ENCODE measurements at places on chromosomes 3 and 15.
A peak's percentile ranks its signal among the peaks of the same experiment; 100 is the strongest.

- DNase-seq = no peak
These were observed 71.8 kb downstream of the SETD2 start for GRCh38 chr3:47092090-47092489.

GRCh38 chr15:48451736-48452135 lies 120.5 kb downstream of the DUT start:
- no peak for DNase-seq

GRCh38 chr15:69299943-69300588 lies 1.4 kb downstream of the PAQR5 start:
- DNase-seq = no peak

DNA sequence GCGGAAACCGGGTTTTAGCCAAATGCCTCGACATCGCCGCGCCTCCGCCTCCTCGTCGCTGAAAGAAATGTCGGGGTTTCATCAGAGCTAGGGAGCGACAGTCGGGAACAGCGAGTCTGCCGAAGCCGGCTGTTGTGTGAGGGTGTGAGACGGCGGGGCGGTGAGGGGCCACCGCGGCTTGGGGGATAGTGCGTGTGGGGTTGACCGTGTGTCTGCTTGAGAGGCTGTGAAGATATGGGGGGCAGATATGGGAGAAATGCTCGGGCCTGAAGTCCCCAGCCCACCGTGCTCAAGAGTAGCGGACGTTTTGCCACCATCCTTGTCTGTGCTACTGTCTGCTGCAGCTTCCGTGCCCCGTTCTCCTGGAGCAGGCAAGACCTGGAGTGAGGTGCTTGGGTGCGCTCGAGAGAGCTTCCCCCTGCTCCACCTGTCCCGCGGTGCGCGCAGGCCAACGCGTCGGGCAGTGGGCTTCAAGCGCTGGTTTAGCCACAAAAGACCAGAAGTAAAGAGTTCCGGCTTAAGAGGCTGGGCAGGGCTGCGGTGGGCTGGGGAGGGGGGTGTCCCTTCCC lies 716 bp upstream of the ISLR2 start:
- DNase-seq = no peak

GRCh38 chr15:88185584-88185983 lies 71.0 kb downstream of the NTRK3 start:
- DNase-seq = no peak

- no peak for DNase-seq
These were observed 289.1 kb downstream of the GAP43 start for GRCh38 chr3:115912372-115912771.

DNA sequence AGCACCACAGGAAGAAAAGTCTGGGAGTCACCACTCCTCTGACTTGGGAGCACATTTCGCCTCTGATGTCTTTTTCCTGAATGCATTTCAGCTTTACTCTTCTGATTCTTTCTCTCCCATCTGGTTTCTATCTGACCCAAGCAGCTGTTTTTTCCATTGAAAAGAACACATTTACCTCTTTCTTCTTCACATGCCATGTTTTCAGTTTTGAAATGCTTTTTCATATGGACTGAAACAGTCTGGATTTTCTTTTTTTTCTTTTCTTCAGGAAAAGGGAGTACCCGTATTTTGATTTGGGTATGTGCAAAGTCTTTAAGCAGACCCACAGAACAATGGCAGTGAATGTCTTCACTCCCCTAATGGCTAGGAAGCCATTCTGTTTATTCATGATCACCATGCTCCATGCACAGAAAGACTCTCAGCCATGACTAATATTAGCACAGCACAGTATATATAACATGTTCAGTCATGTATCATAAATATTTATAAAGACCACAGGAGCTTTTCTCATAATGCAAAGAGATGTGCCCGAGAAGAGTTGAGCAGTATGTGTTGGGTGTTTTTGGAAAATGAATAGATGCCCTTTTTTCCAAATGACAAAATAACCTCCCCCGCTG lies 82.7 kb upstream of the LRIG1 start:
- no peak for DNase-seq

DNA sequence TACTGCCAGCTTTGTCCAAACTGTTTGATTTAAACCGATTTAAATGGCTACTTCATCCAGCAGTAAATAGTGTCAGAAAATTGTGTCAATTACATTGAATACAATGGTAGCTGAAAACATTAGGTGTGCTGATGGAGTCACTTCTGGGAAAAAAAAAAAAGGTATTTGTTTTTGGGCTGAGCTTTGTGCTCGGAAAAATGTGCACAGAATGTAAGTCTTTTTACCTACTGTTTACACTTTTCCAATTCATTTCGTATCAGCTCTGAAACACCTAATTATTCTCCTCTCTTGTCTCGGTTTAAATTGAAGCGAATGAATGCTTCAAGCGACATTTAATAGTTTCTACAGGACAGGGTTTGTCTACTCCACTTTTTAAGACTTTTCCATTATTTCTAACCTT lies 1078.4 kb downstream of the ROBO1 start:
- DNase-seq = no peak

DNA sequence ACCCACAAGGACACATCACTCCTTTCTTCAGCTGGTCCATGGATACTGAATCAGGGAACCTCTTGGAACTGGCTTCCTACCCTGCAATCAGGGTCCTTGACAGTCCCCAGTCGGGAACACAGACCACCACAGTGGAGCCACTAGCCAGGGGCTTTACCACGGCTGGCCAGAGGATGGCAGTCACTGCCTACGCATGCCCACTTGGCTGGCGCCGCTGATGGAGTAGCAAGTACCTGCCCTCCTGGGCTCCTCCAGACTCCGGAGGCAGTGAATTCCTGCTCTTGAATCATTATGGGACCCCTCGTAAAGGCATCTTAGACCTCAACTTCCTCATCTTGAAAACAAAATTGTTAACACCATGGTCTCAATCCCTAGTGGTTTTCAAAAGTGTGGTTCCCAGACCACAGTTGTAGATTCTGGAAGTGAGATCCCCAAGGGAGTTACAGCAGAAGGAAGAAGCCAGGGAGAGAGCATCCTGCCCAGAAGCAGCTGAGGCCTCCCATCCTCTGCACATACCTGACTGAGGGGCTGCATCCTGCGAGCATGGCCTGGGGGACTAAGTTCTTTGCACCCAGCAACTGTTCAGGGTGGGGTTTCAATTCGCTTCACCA lies 9.1 kb upstream of the SKIC8 start:
- peak; percentile 68 for DNase-seq

DNA sequence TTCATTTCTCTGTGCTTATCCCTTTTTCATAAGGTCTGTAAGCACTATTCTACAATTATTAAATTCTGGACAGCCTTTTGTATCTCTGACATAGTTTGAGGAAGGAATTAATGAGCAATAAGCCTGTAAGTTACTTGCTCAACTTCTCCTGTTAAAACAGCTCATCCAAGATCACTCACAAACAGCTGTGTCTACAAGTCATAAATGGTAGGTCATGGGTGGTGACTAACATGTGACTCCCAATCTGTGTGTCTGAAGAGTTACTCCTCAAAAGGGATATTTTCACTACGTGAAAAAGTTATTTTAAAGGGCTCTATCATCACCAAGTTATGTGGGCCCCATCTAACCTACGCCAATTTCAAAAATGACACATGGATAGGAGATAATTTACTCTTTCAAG lies 145.2 kb upstream of the CBLB start:
- no peak for DNase-seq

DNA sequence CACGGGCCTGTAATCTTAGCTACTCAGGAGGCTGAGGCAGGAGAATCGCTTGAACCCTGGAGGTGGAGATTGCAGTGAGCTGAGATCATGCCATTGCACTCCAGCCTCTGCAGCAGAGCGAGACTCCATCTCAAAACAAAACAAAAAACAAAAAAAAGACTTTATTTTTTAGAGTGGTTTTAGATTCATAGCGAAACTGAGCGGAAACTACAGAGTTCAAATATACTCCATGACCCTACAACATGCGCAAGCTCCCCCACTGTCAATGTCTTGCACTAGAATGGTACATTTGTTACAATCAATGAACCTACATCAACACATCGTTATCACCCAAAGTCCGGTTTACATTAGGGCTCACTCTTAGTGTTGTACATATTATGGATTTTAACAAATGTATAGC lies 2.2 kb upstream of the CRTAP start:
- no peak for DNase-seq

- peak; percentile 87 for DNase-seq
These were observed 51.4 kb downstream of the FLNB start for GRCh38 chr3:58059349-58060321.

- no peak for DNase-seq
These were observed 86.7 kb downstream of the VGLL4 start for GRCh38 chr3:11556851-11557644.

DNA sequence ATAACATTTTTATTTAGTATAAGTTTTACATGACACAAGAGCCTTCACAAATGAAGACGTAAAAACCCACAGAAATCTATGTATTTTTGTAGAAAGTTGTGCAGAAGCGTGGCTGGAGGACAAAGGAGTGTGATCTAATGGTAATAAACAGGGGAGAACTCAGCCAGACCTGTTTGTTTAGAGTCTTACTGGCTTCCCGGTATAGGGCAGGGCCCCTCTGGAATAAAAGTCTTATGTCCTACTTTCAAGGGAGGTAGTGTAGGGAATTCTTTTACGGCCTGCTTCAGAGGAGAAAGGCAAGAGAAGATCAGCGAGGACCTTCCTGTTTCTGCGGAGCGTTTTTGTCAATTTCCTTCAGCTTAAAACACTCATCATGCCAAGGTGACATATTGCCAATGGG lies 103.6 kb downstream of the TGFBR2 start:
- no peak for DNase-seq

DNA sequence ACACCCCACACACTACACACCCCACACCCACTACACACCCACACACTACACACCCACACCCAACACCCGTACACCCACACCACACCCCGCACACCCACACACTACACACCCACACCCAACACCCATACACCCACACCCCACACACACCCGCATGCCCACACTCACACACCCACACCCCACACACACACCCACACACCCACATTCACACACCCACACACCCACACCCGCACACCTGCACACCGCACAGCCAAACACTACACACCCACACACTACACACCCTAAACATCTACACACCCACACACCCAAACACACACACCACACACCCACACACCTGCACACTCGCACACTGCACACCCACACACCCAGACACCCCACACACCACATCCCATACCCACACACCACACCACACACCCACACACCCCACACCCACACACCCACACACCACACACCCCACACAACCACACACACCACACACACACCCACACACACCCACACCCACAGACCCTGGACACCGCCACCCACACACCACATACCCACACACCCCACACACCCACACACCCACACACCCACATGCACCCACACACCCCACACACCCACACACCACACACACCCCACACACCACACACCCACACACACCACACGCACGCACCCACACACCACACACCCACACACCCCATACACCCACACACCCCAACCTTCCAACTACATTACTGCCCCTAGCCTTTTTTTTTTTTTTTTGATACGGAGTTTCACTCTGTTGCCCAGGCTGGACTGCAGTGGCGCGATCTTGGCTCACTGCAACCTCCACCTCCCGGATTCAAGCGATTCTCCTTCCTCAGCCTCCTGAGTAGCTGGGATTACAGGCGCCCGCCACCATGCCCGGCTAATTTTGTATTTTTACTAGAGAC lies 16.9 kb downstream of the CEP19 start:
- DNase-seq = peak; percentile 8

GRCh38 chr3:32540899-32541298 lies 29.8 kb downstream of the DYNC1LI1 start:
- no peak for DNase-seq

DNA sequence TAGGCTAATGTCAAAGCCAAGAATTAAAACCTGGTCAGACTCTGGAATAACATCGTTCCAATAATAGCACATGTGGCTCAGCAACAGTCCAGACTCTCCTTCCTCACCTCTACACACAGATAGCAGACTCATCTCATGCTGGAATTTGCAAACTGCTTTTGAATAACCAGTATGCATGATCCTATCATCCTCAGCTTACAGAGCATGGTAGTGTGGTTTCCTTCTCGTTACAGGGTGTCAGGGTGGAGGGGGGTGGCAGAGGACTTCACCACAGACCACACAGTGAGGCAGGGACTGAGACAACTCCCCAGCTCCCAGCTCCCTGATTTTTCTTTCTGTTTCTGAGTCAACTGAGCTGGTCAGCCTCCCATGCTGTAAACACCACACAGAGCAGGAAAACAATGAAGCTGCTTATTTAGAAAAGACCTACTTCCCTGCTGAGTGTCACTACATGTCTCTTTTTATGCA lies 101.6 kb downstream of the RPL22L1 start:
- DNase-seq = peak; percentile 23

DNA sequence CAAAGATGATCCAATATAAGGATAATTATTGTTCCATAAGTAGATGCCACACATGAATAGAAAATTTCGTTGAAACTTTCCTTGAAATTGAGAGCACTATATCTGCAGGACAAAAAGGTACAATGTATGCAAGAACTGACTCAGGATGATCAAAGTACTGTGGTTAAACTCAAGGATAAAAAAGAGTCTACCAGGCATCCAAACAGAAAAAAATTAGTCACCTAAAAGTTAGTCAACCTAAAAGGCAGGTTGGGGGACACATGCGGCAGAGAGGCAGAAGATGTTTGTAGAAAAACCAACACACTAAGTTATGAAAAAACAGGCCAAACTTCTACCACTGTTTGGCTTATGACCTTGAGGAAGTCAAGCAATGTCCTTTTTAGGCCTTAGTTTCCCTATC lies 68.7 kb downstream of the GSK3B start:
- DNase-seq = no peak

GRCh38 chr3:196339493-196340254 lies 1.5 kb upstream of the TM4SF19 start:
- peak; percentile 73 for DNase-seq

GRCh38 chr3:117600112-117600511 lies 890.5 kb downstream of the TUSC7 start:
- DNase-seq = no peak

DNA sequence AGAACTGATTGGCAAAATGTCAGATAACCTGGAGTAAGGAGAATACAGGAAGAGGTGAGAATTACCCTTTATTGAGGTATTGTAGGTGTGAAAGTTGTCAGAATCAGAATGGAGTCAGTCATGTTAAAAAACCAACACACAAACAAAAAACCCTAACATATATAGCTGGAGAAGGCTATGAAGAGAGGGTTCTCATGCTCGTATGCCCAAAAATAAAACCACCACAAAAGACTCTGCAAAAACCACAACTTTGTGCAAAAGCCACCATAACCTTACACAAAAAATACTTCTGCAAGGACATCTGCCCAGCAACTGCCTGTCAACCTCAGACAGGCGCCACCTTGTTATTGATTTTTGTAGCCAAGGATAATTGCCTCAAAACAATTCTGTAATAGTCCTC lies 136.0 kb downstream of the CD47 start:
- no peak for DNase-seq

- no peak for DNase-seq
These were observed 479.1 kb downstream of the ZBBX start for GRCh38 chr3:166900866-166901577.

DNA sequence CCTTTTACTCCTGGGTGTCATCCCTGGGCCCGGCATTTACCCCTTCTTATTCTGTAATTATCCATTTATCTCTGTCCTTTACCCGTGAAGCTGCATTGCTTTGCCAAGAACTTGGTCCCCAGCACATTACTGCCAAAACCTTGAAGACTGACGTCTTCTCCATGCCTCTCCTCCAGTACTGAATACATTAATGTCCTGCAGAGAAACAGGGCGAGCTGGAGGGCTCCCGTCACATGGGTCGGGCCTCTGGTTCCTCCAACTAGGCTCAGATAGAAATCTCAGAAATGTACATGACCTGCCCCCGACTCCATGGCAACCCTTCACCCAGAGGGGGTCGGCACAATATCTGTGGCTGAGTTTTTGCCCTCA lies 445 bp downstream of the EFCAB12 start:
- DNase-seq = no peak
